ENCODE measurements at places on chromosomes 12 and 14.

DNA sequence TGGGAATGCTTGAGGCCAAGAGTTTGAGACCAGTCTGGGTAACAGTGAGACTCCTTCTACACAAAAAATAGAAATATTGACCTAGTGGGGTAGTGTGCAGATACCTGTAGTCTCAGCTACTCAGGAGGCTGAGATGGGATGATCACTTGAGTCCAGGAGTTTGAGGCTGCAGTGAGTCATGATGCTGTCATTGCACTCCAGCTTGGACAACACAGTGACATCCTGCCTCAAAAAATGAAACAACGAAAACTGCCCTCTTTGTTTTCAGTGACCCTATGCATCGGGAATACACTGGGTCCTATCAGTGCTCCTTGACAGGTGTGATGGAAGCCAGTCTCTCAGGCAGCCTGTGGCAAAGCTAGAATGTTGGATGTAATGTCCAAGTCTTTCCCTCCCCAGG is 311.5 kb upstream of the OR4E1 start:
- no peak for DNase-seq

GRCh38 chr14:77004711-77005460 is 23.6 kb downstream of the IRF2BPL start:
- DNase-seq: no peak

GRCh38 chr12:115074617-115075016 is 390.6 kb upstream of the TBX3 start:
- no peak for DNase-seq

GRCh38 chr14:24335461-24336171 is 745 bp upstream of the ADCY4 start:
- no peak for DNase-seq

- DNase-seq: peak; percentile 92
Observed at GRCh38 chr14:23034498-23035302, at the start of gene PSMB5. PSMB5 (minus strand) TSS chr14:23034900; CDS start chr14:23034881, 19 bp downstream.

DNA sequence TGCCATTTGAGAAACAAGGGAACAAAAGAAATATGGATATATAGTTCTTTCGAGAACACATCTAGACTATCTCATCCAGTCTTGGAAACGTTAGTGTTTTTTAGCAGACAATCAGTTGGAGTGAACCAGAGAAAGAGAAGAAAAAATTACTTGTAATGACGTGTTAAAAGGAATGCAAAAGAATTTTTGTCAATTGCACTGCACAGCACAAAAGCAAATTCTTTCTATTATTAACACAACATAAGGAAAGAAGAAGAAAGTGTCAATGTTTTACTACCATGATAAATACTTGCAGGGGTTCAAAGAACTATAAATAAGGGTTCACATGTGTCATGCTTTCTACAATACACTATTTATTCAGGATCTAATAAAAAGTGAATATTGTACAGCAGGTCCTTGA is 27.5 kb upstream of the GSG1 start:
- DNase-seq: no peak

DNA sequence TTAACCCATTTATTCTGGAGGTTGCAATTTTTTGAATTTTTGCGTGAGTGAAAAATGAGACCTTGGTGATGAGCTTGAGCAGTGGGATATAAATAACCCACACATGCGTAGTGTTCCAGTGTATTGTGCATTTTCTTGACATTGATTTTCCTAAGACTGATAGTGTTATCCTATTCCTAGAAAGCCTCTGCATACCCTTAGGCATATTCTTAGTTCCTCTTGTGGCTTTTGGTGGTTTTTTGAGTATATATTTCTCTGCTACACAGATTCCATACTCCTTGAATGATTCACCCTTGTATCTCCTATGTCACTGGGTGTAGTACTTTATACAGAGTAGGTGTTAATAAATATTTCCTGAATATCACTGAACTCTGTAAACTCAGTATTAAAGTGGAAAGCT is 363.4 kb upstream of the PDE3A start:
- no peak for DNase-seq

GRCh38 chr12:47838286-47838931 is 18.7 kb upstream of the HDAC7 start:
- peak; percentile 53 for DNase-seq

- DNase-seq: no peak
Observed at GRCh38 chr12:55833056-55833455, 3.7 kb upstream of the DNAJC14 start.

DNA sequence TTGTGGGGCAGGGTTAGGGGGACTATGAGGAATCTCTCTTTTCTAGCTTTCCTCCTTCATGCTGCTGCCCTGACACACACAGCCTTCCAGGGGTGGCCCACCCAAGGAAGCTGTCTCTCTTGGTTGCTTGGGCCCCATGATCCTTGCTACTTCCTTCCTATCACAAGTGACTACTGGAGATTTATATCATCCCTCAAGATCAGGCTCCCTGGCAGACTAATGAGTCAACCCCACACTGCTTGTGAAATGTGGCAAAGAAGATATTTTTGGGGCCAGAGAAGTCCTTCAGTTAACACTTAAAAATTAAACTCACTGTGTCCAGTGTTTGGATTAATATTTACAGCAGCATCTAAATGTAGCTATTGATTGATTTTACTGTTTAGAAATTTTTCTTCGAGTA is 1.5 kb downstream of the OR4E1 start:
- DNase-seq: no peak

All from activated CD4-positive, alpha-beta T cell treated with anti-CD3 and anti-CD28 coated beads for 48 hours (primary cell).